AG08396 (cell line): ENCODE measurements at places on chromosomes 1 and 21.

DNA sequence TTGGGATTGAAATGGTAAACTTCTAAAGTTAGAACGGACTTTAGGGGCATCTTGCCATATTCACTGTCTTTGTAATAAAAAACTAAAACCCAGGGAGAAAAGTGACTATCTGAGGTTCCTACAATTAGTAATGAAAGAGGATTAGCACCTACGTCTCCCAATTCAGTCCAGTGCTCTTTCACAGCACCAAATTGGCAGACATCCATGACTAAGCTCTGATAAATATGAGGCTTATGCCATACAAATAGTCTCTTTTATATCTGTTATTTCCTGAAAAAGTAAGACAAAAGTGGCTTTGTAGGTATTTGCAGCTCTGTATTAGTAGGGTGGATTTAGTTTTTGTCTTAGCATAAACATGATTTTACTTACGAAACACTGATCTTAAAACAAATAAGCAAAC lies 315.0 kb upstream of the NRIP1 start:
- no peak for DNase-seq

DNA sequence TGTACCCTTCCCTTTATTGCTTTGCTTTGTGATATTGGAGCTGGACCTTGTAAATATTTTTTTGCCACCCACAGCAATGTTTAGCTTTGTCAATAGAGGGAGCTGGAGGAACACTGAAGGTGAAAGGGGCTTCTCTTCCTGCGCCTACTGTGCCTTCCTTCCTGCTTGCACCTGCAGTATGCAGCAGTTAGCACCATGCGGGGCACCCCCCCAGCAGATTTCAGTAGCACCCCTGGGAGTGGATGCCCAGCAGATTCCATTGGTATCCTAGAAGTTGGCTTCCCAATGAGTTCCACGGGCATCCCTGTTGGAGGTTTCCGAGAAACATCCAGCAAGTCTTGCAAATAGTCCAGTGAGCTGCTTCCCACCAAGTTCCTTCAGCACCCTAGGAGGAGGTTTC lies 25.6 kb downstream of the S100A10 start:
- peak; percentile 41 for DNase-seq

DNA sequence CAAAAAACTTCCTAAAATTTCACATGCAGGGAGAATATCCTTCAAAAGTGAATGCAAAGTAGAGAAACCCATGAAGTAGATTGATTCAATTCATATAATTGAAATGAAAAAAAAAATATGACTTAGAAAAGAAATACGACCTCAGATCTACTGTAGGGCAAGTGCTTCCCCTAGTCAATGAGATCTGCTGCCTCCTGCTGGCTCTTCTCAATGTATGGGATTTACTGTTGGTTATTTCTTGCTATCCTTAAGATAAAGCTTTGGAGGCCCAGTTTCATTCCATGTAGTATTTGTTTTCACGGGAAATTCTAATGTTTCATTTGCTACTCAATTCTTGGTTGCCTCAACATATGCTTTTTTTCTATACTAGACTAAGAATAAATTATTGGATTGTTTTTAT lies 46.2 kb downstream of the ZNF648 start:
- no peak for DNase-seq

- peak; percentile 81 for DNase-seq
Observed at GRCh38 chr1:225454733-225455132, 26.9 kb upstream of the LBR start.

- DNase-seq: no peak
Observed at GRCh38 chr1:60581455-60582220, 500.7 kb upstream of the NFIA start.

DNA sequence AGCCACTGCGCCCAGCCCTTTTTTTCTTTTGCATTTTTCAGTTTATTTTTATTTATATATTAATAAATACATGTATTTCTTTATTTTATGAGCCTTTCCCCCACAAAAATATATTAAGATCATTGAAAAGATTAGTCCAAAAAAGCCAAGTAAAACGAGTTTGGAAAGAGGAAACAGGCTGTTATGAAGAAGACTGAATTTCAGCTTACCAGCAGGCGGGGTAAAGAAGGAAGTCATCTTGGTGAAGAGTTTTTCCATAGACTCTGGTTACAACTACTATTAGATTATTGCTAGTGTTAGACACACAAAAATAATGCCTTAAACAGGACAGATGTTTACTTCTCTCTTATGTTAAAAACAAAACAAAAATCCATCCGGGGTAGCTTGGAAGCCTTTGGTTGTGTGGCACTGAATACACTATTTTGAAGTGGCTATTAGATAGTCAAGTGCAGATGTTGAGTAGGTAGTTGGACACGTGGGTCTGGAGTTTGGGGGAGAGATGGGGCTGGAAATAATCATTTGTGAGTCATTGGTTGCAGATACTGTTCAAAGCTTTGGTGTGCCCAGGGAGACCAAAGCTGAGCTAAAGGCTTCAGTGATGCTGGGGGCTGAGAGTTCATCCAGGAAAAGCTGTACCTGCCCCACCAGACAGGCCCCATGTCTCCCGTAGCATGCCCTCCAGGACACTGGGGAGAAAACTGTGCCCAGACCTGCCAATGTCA lies 8.7 kb upstream of the LRRC71 start:
- no peak for DNase-seq

DNA sequence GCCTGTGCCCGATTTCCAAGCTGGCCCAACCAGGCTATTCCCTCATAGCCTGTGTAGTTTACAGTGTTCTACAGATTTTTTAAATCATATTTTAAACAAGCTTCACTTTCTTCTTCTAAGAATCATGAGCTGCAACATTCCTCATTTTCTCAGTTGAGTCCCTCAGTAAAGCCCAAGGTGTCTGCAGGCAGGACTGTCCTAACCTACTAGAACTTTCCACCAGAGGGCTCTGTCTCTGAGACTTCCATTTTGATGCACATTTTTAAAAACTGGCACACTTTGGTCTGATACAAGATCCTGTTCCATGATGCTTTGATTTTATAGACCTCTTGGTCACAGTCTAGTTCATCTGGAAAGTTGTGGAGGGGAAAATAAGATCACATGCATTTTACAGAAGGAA lies 21.6 kb upstream of the SLAMF6 start:
- peak; percentile 15 for DNase-seq

- DNase-seq: no peak
Observed at GRCh38 chr1:27741121-27741520, 15.4 kb downstream of the FAM76A start.

- DNase-seq: no peak
Observed at GRCh38 chr21:25409978-25410377, 197.3 kb downstream of the MRPL39 start.

DNA sequence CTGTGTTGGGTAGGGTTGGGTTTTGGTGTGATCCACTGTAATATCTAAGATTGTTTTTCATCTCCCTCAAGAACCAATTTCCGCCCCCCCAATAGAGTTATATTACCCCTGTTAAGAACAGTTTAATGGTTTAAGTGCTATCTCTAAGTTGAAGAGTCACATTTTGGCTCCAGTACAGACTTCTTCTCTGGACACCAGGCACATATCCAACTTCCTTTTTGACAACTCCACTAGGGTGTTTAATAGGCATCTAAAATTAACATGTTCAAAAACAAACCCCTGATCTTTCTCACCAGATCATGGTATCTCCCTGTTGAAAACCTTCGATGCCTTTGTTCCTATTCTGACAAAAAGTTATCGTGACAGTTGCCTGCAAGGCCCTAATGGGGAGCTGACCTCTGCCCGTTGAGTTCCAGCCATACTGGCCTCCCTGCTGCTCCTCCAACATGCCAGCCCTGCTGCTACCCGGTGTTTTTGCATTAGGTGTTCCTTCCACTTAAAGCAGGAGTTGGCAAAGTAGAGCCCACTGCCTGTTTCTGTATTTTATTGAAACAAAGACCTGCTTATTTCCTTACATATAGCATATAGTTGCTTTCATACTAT lies 18.6 kb downstream of the USP24 start:
- DNase-seq: no peak

DNA sequence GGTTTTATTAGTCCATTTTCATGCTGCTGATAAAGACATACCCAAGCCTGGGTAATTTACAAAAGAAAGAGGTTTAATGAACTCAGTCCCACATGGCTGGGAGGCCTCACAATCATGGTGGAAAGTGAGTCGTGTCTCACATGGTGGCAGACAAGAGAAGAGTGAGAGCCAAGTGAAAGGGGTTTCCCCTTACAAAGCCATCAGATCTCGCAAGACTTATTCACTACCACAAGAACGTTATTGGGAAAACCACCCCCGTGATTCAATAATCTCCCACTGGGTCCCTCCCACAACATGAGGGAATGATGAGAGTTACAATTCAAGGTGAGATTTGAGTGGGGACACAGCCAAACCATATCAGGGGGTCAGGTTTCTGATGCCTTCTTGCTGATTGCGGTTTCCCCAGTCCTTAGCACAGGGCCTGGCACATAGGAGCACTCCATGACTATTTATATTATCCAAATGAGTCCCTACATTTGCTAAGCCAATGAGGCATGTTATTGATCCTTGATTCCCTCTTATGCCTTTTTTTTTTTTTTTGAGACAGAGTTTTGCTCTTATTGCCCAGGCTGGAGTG lies 35.3 kb upstream of the PAXBP1 start:
- no peak for DNase-seq

DNA sequence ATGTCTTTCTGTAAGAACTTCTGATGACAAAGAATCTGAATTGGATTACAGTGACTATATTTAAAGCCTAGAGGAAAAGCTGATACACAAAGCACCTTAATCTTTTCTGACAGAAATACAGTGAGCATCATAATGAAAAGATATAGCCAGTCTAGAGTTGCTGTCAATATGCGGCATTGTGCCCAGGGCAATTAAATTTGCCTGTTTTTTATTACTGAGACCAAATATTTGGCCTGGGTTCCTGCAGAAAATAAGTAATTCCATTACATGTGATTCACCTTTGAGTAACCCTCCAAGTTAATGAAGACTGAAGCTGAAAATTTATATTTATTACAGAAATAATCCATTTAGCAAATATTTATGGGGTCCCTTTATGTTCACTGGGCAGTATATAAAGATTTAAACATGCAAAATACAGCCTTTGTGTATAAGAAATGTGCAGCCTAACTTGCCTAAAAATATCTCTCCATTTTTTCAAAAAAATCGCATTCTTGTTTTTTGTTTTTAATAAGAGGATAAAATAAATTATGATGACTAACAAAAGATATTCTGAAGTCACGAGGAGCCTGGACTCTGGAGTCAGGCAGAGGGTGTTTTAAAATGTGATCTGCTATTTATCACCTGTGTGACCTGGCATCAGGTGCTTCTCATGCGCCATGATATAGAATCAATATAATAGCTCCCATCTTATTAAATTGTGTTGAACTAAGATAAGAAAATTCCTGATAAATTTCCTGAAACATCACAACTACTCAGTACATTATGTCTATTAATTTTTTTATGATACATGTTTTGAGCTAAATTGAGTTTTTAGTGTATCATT lies 83.6 kb downstream of the SGIP1 start:
- DNase-seq: no peak

DNA sequence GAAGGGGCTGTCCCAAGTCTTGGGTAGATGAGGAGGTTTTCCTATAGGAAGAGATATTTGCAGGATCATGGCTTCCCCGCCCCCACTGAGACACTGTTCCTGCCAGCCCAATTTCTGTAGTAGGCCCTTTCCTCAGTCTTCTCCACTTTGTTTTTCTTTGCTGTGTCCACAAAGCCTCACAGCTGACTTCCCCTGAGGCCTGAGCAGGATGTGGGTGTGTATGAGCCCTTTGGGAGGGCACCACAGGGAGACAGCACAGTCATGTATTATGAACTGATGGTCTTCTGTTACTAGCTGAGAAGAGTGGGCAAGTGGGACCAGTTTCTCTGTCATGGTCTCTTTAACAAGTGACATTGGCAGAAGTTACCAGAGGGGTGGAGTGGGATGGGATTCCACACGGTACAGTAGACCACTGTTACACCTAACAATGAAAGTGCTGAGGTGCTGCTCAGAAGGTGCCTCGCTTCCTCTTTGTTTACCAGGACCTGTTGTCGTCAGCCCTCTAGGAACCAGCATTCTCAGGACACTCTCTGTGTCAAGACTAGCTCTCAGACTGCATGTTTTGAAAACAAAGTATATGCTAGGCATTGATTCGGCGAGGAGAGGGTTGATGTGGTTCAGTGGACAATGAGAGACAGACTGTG lies 253.8 kb upstream of the HOOK1 start:
- no peak for DNase-seq

DNA sequence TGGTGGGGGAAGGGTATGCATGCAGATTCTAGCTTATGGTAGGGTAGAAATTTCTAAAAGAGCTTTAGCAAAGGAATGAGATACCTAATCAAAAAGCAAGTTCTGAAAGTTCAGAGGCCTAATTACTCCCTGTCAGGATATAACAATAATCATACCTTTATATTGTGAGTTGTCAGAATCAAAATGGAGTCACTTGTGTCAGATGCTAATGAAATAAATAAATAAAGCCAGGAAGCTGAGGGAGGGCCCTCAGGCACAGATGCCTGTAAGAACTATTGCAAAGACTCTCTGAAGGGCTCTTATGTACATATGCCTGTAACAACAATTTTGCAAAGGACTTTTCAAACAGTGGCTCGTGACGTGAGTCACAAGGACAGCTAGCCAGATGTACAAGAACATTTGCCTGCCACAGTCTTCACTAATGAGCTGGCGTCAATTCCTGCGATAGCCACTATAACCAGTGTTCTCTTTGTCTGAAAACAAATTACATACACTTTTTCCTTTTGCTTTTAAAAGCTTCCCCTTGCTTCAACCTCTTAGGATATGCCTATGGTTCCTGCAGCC lies 27.4 kb upstream of the DNASE2B start:
- peak; percentile 22 for DNase-seq

- DNase-seq: no peak
Observed at GRCh38 chr1:235976490-235976889, 88.4 kb downstream of the NID1 start.

DNA sequence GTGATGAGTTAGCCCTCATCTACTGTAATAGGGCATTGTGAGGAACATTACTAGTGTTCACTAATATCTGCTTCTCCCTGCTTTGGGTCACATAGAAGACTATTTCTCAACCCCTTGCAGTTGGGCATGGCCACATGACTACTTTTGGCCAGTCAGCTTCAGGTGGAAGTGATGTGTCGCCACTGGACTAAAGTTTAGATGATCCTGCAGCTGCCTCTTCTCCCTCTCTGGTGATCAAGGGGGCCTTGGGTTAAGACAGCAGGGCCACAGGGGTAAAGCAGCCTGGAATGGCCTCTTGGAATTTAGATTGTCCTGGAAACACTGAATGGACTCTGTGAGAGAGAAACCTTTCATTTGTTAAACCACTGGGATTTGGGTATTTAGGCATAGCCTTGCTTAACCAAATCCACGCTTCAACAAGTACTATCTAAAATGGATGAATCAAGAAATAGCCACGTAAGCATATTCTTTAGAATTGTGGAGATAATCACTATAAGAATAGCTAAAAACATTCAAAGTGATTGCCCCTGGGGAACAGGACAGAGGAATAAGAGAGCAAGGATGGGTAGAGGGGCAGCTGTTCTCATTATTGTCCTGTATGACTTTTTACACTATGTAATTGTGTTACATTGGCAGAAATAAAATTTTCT lies 41.2 kb downstream of the OPRD1 start:
- no peak for DNase-seq

- no peak for DNase-seq
Observed at GRCh38 chr1:24082372-24082771, 29.6 kb downstream of the MYOM3 start.

- no peak for DNase-seq
Observed at GRCh38 chr1:14180738-14181137, 417.7 kb upstream of the KAZN start.

GRCh38 chr1:202144402-202145067 lies at the start of gene ARL8A:
TSS of gene ARL8A (minus strand) at chr1:202144737. CDS start at chr1:202144572, 165 bp downstream.
- peak; percentile 90 for DNase-seq

GRCh38 chr1:150579945-150580642 lies 684 bp upstream of the MCL1 start:
- DNase-seq: no peak

GRCh38 chr1:56576880-56577405 lies 2.4 kb downstream of the PLPP3 start:
- peak; percentile 38 for DNase-seq

GRCh38 chr1:39919545-39919944 lies 17.8 kb upstream of the MYCL start:
- peak; percentile 69 for DNase-seq
